Nucleus accumbens (tissue), 56 donors: ENCODE measurements at places on chromosomes 4 and X.

GRCh38 chr4:58274553-58274952, 1164.4 kb upstream of the IGFBP7 start:
- DNase-seq, result no peak

DNA sequence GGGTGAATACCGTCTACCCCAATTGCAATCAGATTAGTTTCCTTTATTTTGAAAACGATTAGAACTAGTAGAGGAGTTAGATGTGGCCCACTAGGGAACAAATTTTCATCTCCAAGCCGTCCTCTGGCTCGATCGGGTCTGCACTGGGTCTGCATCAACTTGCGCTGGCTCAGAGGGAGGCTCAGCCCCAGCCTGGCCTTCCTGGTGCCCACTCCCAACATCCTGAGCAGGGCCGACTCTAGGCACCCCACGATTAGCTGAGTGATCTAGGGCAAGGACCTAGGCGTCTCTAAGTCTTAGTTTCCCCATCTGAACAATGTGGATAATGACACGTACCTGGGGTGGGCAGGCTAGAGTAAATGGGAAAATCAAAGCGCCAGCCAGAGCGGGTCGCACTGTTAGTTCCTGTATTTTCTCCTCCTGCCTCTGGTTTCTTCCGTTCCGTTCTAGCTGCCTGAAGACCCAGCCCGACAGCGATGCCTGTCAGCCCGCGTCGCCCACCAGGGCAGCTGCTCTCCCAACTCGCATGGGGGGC, 7.7 kb upstream of the HAND2 start:
- DNase-seq, result no peak

DNA sequence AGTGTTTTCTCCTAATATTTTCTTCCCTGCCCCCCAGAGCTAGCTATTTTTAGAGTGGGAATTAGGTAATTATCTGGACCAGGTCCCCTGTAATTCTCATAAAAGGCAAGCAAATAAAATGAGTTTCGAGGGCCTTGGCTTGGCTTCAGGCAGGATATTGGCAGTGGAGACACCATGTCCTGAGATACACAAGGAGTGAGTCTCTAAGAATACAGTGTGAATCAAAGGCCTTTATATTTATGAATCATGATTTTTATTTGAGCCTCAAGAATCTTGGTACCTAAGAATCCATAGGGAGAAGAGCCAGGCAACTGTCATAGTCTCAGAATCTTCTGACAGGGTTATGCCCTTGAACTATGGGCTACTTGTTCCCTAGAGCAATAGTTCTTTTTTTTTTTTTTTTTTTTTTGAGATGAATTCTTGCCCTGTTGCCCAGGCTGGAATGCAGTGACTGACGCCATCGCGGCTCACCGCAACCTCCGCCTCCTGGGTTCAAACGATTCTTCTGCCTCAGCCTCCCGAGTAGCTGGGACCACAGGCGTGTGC, 205.4 kb downstream of the LDB2 start:
- DNase-seq, result no peak

GRCh38 chr4:37795581-37796195, 30.8 kb upstream of the PGM2 start:
- no peak for DNase-seq
